MG63 (cell line): ENCODE measurements at places on chromosomes 7 and 10.
A peak's percentile ranks its signal among the peaks of the same experiment; 100 is the strongest.

- no peak for DNase-seq
Observed at GRCh38 chr10:5538892-5539651, 14.3 kb downstream of the CALML3 start.

DNA sequence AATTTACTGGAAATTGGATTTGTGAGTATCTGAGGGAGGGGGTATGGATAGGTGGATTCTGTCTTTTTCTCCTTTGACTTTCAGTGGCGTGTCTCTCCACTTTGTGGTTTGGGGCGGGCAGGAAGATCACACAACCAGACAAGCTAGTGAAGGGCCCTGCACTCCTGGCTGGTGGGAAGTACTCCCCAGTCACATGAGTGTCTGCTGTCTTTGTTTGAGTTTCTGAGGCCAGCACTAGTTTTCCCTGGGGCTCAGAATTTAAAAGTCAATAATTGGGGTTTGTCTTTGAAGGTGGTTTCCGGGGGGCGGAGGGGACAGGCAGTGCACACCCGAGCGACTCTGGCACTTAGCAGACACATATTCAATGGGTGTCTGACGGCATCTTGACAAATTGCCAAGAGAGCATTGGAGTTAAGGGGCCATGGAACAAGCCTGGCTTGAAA, 120.1 kb downstream of the WDFY4 start:
- DNase-seq, result no peak

DNA sequence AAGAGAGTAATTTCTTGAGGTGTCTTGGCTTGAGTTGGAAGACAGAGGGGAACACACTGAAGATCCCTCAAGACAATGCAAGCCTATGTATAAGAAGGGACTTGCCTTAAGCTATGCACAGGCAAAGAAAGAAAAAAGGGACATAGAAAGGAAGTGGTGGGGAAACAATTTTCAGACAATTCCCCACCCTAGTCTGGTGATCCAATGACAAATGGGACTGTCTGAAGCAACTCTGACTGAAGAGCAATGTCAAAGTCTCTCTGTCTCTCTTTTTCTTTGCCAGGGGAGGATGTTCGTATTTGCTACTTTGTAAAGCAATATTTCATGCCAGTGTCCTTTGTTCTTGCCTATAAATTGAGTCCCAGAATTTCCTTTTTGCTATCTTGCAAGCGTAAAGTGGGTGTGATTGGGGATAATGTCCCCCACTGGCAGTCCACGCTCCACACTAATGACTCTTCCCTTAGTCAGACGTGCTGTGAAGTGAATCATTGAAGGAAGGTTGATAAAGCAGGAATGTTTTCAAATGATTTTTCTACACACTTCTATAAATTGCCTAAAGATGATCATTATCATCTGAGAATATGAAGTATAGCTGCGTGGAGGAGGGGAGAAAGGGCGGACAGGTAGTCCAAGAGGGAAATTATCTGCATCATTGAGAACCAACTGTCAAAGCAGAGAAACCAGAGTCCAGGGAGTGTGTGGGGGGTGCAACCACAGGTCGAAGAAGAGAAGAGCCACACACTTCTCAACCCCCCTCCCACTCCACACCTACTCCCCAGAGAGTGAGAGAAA, 243.8 kb upstream of the ETV1 start:
- DNase-seq, result no peak

- no peak for DNase-seq
Observed at GRCh38 chr7:5322621-5323410, 40.1 kb downstream of the SLC29A4 start.

DNA sequence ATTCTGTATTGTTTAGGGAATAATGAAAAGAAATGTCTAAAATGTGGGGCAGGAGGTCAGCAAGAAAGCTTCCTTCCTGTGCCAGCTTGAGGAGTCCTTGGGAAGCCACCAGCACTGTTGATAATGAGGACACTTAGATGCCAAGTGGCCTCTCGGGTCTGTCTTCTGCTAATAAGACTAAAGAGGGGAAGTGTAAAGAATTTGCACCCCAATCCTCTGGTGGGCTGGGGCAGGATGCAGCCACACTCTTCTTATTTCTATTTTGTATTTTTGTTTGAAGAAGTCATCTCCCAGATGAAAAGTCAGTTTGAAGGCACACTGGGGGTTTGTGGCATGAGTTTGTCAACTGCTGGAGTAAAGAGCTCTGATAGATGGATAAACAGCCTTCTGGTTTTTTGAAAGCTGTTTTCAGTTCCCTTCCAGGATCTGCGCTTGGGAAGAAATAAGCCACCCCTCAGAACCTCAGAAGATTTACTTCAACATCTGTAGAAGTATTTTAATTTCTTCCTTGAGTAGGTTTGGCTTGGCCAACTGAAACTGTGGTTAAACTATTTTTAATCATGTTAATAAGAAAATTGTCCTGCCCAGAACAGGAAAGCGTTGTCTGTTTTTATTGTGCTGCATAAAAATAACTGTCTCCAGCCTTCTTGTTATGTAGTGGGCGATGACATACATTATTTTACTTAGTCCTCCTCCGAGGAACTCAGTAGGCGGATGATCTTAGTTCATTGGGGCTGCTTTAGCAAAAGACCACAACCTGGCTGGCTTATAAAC, 128.8 kb upstream of the GPR26 start:
- DNase-seq, result no peak

GRCh38 chr7:20320322-20320721, 10.4 kb upstream of the ITGB8 start:
- DNase-seq, result no peak

GRCh38 chr7:84138411-84138810, 56.2 kb downstream of the SEMA3A start:
- DNase-seq, result no peak

DNA sequence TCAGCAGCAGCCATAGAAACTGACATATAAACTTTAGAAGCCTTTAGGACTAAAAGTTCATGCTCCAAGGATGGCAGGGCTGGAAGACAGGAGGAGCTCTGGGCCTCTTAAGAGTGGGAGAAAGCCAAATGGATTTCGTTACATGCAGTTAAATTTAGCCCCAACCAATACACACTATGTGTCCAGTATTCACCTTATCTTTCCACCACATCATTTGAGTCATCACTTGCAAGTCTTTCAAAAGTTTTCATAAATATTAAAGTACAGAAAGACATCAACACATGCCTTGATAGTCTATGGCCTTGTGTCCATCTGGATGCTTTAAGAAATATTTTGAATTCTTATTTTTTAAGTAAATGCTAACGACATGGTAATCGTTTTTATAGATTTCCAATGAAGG, 392.4 kb upstream of the LRRN3 start:
- no peak for DNase-seq

DNA sequence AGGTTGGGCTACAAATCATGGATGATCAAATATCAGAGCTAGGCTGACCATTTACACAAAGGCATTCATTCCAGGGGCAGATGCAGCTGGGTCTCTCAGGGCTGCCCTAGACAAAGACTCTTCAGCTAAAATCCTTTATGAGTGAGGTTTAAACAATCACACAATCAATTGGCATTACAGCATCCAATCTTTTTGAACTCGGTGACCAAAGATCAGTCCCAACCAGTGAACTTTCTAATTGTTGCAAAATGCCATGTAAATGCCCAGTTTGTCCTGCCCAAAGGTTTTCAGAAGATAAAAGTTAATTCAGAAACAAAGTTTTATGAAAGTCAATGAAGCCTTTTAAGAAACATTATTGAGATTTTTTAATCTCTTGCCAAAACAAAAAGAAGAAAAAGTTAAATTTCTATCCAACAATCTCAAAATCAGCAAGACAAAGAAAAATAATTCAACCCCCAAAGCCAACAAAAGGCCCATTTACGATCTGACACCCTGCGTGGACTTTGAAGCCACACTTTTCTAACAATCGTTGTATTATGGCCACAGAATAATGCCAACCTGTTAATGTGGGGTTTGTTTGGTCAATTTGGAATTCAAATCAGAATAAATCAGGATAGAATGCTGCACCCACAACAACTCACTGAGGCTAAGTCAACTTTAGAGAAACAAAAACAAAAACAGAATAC, 40.9 kb downstream of the GPR37 start:
- DNase-seq, result no peak

GRCh38 chr7:122438492-122438891, 133.9 kb upstream of the FEZF1 start:
- no peak for DNase-seq

DNA sequence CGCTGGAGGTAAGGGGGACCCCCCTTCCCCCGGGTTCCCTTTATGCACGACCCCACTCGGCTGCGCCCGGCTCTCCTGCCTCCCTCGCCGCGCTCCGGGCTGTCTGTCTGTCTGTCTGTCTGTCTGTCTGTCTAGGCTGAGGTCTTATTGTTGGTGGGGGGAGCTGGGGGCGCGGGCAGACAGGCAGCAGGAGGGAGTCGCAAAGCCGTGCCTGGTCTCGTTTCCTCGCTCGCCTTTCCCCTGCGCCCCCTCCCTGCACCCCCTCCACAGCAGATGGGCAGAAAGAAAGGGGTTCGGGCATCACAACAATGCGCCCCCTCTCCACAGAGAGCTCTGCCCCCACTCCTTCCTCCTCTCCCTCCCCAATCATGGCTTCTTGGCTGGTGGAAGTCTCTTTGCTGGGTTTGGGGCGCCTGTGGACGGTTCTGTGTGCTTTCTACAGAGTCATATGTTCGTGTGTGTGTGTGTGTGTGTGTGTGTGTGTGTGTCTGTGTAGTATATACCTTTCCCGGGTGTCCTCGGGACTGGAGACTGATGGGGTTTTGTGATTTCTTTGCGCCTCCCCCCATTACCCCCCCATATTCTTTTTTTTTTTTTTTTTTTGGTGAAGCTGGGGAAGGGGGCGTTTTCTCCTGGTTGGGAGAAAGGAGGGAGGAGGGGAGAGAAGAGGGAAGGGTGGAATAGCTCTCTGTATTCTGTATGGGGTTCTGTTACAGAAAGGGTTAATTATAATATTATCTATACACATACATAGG, 1.9 kb downstream of the AUTS2 start:
- no peak for DNase-seq

DNA sequence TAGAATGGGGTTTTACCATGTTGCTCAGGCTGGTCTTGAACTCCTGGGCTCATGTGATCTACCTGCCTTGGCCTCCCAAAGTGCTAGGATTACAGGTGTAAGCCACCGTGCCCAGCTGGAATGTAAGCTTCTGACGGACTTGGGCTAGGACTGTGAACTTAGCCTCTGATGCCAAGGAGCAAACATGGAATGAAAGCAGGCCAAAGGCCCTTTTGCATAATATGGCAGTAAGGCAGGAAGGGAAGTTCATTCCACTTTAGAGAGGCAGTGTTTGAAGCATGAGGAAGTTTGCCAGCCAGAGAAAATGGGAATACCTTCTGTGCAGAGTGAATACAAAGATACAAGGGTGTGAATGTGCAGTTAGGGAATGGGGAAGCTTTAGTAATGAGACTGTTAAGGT, 20.3 kb downstream of the VCL start:
- no peak for DNase-seq

GRCh38 chr10:6130848-6131470, 42.1 kb downstream of the RBM17 start:
- no peak for DNase-seq

GRCh38 chr10:11444531-11445228, 166.8 kb downstream of the USP6NL start:
- no peak for DNase-seq

- no peak for DNase-seq
Observed at GRCh38 chr7:151705636-151706276, 171.2 kb downstream of the PRKAG2 start.

GRCh38 chr7:96330193-96330592, 8.3 kb upstream of the SLC25A13 start:
- no peak for DNase-seq

GRCh38 chr7:123944395-123944794, 19.4 kb downstream of the SPAM1 start:
- DNase-seq, result no peak

DNA sequence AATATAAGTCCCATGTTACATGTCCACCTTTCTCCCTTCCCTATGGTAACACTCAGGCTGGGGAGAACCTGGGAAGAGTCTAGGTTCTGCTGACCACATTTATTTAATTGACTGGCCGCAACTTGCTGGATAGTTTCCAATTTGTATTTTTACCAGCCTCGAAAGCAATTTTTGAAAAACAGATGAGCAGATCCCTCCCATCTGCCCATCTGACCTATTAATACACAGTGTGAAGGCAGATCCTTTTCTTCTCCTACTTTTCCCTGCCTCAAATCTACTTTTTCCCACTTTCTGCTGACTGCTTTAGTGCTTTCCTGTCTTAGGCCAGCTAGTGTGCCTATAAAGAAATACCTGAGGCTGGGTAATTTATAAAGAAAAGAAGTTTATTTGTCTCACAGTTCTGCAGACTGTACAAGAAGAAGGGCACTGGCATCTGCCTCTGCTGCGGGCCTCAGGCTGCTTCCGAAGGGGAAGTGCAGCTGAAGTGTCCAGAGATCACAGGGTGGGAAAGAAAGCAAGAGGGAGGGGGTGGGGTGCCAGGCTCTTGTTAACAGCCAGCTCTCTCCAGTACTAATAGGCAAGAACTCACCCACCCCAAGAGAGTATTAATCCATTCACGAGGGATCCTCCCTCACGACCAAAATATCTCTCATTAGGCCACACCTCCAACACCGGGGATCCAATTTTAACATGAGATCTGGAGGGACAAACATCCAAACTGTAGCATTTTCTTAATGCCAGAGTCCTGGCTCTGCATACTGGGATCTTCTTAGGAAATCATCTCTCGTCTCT, 336.0 kb upstream of the IGFBP3 start:
- no peak for DNase-seq

GRCh38 chr10:29304264-29304994, 15.6 kb downstream of the LYZL1 start:
- peak; percentile 45 for DNase-seq

GRCh38 chr10:49183596-49184542, 4.3 kb downstream of the TMEM273 start:
- DNase-seq, result no peak

DNA sequence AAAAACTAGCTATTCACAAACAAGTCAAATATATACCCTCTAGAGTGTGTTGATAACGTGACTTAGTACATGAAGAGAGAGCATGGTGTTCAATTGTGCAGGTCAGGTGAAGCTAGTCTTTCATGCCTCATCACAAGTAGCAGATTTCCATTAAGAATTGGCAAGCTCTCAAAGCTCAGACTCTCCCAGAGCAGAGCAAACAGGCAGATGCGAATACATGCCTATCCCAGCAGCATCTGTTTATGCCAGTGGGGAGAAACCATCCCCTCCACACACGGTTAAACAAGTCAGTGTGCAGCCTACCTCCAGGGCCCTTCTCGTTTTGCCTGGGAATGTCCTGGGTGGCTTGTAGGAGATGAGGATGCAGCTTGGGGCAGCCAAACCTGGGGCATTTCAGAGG, 532.5 kb upstream of the C7orf33 start:
- DNase-seq, result no peak

DNA sequence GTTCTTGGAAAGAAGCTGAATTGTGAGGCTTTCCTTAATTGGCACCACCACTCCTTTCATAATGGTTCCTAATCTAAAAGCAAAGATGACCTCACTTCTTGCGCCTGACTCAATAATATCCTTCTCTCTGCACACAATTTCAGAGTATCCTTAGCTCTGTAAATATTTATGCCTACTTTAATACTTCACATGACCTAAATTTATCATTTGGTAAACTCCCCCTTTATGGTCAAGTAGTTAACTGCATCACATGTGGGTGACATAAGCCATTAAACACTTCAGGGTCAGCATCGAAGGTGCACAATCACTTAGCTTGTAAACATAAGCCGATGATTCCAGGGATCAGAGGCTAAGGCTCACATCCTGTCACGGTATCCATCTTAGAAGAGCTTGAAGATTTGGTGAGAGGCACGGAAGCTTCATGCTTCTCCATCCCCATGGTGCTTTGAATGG, 7.3 kb upstream of the RHOBTB1 start:
- no peak for DNase-seq

GRCh38 chr7:98283887-98284222, 2.4 kb downstream of the BRI3 start:
- DNase-seq, result no peak
